ENCODE measurements at places on chromosomes 11 and 22. TPM values are rescaled to one million over a fixed set of nuclear protein-coding genes. Genes with fewer than 3 reads are reported as not detected.

The TRIM49 gene
- not detected for total RNA-seq

The SLC22A9 gene
- total RNA-seq, result not detected

The MYOD1 gene
- not detected for total RNA-seq

The HBG1 gene
- total RNA-seq, result not detected

The LDLRAD3 gene
- 25.8 TPM for total RNA-seq

The OPCML gene
- not detected for total RNA-seq

The KRTAP5-11 gene
- not detected for total RNA-seq

The GLB1L2 gene
- 2.3 TPM for total RNA-seq

The FAM83F gene
- total RNA-seq, result not detected

The CNTF gene
- 1.2 TPM for total RNA-seq

The SLC15A3 gene
- not detected for total RNA-seq

The MS4A4E gene
- total RNA-seq, result not detected

The TEAD1 gene
- total RNA-seq, result 37.9 TPM

The C1QTNF5 gene
- not detected for total RNA-seq

The LMO1 gene
- total RNA-seq, result 1.8 TPM

The CD3E gene
- not detected for total RNA-seq

The LRP4 gene
- 7.6 TPM for total RNA-seq

The MUC6 gene
- total RNA-seq, result not detected

The IGSF22 gene
- not detected for total RNA-seq

The MUC2 gene
- total RNA-seq, result 0.59 TPM

The MRGPRX4 gene
- total RNA-seq, result not detected

The GGT5 gene
- 3.7 TPM for total RNA-seq

The PTPMT1 gene
- 72.6 TPM for total RNA-seq

The DGAT2 gene
- 1.7 TPM for total RNA-seq

The OR51E2 gene
- total RNA-seq, result not detected

The FOXRED1 gene
- 24.4 TPM for total RNA-seq

The GRK3 gene
- total RNA-seq, result 4.3 TPM

The RIMBP3B gene
- 0.67 TPM for total RNA-seq
